WTC11 (cell line): ENCODE measurements at places on chromosomes 2 and 18. TPM values are rescaled to one million over a fixed set of nuclear protein-coding genes. Genes with fewer than 3 reads are reported as not detected.

- H3K27me3 ChIP-seq: no peaks in the 10 kb centered on the region
- no peaks in the 10 kb centered on the region for H3K4me1 ChIP-seq
- H3K4me3 ChIP-seq: no peak overlapping the region
- H3K36me3 ChIP-seq: peaks cover 8% of the 10 kb centered on the region
- no peak overlapping the region for H3K27ac ChIP-seq
Observed at GRCh38 chr18:79047556-79048244, 21.5 kb upstream of the ATP9B start.

DNA sequence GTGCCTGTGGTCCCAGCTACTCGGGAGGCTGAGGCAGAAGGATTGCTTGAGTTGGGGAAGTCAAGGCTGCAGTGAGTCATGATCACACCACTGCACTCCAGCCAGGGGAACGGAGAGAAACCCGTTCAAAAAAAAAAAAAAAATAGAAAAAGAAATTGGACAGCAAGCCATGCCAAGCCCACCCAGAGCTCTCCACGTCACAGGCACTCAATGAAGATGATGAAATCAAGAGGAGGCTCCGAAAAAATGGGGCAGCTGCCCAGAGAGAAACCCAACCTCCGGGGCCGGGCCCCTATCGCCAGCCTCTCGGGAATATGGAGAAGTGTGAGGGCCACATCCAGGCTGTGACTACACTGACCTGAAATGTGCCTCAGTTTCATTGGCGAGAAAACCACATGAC is 40.0 kb downstream of the BIN1 start:
- no peaks in the 10 kb centered on the region for H3K27me3 ChIP-seq
- peaks cover 4% of the 10 kb centered on the region; the same call in 1 of the 2 replicates for H3K36me3 ChIP-seq
- H3K4me1 ChIP-seq: 0 out of 2 replicates have a peak, but pooled peaks cover 5% of the 10 kb centered on the region
- H3K4me3 ChIP-seq: no peak overlapping the region
- H3K27ac ChIP-seq: no peak overlapping the region

Gene FBXO15
- total RNA-seq: 0.96 to 1.9 TPM (median 1.6 TPM) in 3 replicates

DNA sequence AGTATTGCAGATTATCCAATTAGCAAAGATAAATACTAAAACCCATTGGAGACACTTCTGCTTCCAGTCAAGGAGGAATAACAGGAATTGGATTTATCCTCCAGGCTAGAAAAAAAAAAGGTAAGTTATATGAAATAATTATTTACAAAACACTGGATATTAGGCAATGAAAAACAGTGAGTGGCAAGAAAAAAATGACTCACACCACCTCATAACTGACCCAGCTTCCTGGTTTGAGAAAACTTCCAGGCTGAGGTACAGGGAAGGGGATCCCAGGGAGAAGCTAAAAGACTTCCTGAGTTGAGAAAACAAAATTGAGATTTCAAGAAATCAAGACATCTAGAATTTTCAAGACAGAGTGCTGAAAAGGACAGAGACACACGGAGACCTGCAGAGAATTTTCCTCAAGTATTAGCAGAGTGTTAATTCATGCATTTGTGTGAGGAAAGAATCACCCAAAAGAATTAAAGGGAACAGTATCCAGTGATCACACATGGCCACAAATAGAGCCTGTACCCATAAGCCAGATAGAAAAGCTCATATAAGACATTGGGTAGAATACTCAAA is 17.4 kb downstream of the SRD5A2 start:
- H3K36me3 ChIP-seq: no peaks in the 10 kb centered on the region
- no peak overlapping the region for H3K4me3 ChIP-seq
- DNase-seq: no peak
- H3K4me1 ChIP-seq: no peaks in the 10 kb centered on the region
- H3K27me3 ChIP-seq: peaks cover 5% of the 10 kb centered on the region; the same call in 1 of the 2 replicates

DNA sequence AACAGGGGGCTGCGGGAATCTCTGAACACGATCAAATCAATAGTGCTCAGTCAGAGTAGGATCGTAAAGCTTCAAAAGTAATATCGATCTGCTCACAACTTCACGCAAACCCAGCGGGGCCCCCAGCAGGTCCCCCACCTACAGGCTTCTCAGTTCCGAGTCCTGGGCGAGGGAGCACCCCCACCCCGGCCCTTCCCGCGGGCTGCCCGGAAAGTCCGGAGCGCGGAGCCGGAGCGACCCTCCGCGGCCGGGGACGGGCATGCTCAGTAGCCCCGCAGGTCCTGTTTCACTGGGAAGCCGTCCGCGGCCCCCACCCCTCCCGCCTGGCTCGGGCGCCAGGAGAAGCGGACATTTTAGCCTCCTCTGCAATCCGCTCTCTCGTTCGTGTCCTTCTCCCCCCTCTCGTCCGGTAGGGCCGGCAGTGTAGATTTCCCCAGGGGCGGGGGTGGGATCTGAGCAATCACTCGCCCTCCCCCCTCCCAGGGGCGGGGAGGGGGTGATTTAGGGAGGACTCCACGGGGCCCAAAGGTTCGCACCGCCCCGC is 3.3 kb upstream of the SPRED2 start:
- H3K27ac ChIP-seq: peak overlapping the region; percentile 84; the same call in 1 of the 2 replicates
- H3K4me3 ChIP-seq: peak overlapping the region; percentile 94
- H3K27me3 ChIP-seq: peaks cover 69% of the 10 kb centered on the region
- peaks cover 42% of the 10 kb centered on the region for H3K4me1 ChIP-seq

DNA sequence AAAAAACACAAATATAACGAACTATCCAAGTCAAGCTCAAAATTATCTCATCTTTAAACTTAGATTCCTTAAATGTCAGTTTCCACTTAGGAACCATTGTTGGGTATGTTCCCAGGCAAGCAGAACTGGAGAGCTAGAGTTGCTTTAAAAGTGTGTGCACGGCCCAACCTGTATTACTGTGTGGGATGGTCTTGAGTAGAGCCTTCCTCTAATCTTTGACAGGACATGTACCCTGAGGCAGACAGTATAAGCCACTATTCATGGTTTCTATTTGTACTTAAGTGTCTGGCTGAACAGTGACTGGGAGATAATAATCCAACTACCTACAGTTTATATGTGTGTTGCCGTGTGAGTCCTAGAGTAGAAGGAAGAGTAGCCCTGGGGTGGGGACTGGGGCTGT is 239.7 kb downstream of the GPD2 start:
- no peaks in the 10 kb centered on the region for H3K27me3 ChIP-seq
- H3K27ac ChIP-seq: no peak overlapping the region
- no peaks in the 10 kb centered on the region for H3K36me3 ChIP-seq
- no peak for DNase-seq

DNA sequence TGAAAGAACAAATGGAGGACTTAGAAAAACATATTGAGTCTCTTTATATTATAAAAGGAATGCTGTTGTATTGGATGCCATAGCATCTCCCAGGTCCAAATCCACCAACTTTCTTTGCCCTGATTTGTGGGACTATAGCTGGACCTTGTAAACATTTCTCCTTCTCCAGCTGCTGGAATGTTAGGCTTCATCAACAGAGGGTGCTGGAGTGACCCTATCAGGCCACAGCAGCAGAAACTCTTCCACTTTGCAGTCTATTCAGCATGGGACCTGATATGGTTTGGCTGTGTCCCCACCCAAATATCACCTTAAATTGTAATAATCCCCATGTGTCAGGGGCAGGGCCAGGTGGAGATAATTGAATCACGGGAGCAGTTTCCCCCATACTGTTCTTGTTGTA is 138.4 kb upstream of the ARL4C start:
- no peak overlapping the region for H3K4me3 ChIP-seq
- H3K27ac ChIP-seq: no peak overlapping the region
- no peaks in the 10 kb centered on the region; the same call in 1 of the 2 replicates for H3K27me3 ChIP-seq
- peaks cover 52% of the 10 kb centered on the region for H3K4me1 ChIP-seq
- no peak for DNase-seq

GRCh38 chr18:79377187-79377891 is 18.4 kb upstream of the NFATC1 start:
- 0 out of 2 replicates have a peak, but pooled peaks cover 4% of the 10 kb centered on the region for H3K27me3 ChIP-seq
- peaks cover 11% of the 10 kb centered on the region for H3K4me1 ChIP-seq
- no peak for DNase-seq
- no peak overlapping the region for H3K4me3 ChIP-seq
- no peak overlapping the region for H3K27ac ChIP-seq
- H3K36me3 ChIP-seq: peaks cover 4% of the 10 kb centered on the region; the same call in 1 of the 2 replicates

Gene AGXT
- 0.16 to 0.37 TPM (median 0.24 TPM) in 3 replicates for total RNA-seq

- H3K4me3 ChIP-seq: no peak overlapping the region
- H3K27ac ChIP-seq: no peak overlapping the region
- peaks cover 21% of the 10 kb centered on the region for H3K36me3 ChIP-seq
- DNase-seq: no peak
- H3K4me1 ChIP-seq: peaks cover 16% of the 10 kb centered on the region
Observed at GRCh38 chr18:13730481-13730880, 4.0 kb downstream of the RNMT start.

Gene ACMSD
- total RNA-seq: not detected in 3 replicates

Gene FBLN7
- total RNA-seq: 0.55 to 0.96 TPM (median 0.80 TPM) in 3 replicates

Gene AMER3
- 0.05 to 0.13 TPM (median 0.09 TPM) in 3 replicates for total RNA-seq
